ENCODE measurements at places on chromosomes 11 and 22. TPM values are rescaled to one million over a fixed set of nuclear protein-coding genes. Genes with fewer than 3 reads are reported as not detected.

- no peak for DNase-seq
Observed at GRCh38 chr11:31397239-31397834, 27.7 kb downstream of the DNAJC24 start.

GRCh38 chr22:39462443-39463221, 5.8 kb downstream of the MGAT3 start:
- DNase-seq: no peak

Gene CALCA
- total RNA-seq: not detected

- no peak for DNase-seq
Observed at GRCh38 chr11:124519850-124520549, 23.5 kb downstream of the OR8B12 start.

Gene SNRPD3
- total RNA-seq: 98.3 TPM

Measured in mucosa of gallbladder (tissue), 1 donor.